ENCODE measurements at places on chromosomes 2 and 18.

- peak; percentile 71 for DNase-seq
These were observed 7.6 kb upstream of the MSTN start for GRCh38 chr2:190069936-190070696.

- DNase-seq: no peak
These were observed 69.9 kb downstream of the RHBDD1 start for GRCh38 chr2:226905718-226906117.

DNA sequence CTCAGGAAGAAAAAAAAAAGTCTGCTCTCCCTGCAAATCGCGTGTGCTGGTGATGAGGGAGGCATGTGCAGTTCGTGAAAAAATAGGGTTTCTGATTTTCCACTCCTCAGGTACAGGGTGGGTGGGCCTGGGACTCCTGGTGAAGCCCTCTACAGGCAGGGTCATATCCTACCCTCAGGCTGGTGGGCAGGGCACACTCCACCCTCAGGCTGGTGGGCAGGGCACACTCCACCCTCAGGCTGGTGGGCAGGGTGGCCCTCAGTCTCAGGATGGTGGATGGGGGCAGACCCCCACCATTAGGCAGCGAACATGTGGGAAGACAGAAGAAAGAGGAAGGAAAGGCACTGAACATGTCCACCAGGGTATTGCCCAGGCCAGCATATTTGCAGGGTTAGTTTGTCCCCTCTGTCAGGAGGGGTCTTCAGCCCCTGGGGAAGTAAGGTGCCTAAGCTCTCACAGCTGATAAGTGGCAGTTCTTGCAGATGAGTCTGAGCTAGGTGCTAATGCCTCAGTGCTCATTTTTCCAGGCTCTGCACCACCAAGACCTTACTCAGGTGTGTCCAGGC is 95.2 kb upstream of the RAB6C start:
- no peak for DNase-seq

DNA sequence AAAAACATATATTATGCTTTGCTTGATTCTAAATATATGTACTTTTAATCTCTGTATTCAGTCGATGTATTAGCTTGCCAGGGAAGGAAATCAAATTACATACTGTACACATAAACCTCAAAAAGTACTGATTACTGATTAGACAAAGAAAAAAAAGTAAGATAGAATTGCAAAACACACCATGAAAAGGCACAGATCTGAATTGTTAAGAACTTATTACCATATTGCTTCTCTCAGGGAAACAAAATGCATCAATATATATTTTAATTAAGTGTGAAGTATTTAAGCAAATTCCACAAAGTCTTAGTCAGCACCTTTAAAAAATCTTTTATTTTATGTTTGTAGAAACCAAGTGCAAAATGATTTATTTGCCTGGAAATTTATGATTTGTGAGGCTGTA is 309.3 kb downstream of the RNF144A start:
- DNase-seq: no peak

DNA sequence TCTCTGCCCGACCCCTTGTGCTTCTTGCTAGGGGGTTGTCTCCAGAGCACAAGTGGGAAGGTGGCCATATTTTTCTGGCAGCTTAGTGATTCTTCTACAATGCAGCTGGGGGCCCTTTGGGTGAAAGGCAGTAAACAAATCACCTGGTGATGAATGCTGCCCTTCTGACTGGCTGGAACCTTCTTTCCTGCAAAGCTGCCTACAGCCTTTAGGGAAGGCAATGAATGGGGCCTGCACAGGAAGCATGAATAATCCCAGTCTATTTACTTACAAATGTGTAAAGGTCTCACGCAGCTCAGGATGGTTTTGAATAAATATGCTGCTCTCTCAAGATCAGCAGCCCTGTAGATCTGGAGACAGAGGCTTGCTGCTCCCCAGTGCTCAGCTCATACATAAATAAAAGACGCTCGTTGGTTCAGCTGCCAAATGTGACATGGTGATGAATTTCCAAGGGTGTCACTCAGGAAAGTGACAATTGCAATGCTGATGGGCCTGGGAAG is 289.2 kb downstream of the TDRD15 start:
- no peak for DNase-seq

- no peak for DNase-seq
These were observed 159.5 kb downstream of the RIF1 start for GRCh38 chr2:151569167-151569566.

GRCh38 chr2:115946341-115946740 is 1503.9 kb downstream of the DPP10 start:
- DNase-seq: no peak

- DNase-seq: no peak
These were observed 296.9 kb upstream of the CYRIA start for GRCh38 chr2:16962505-16962904.

- DNase-seq: peak; percentile 79
These were observed 30.3 kb upstream of the SLC30A6 start for GRCh38 chr2:32135409-32135808.

Data from HCT116 (cell line).